ENCODE measurements at places on chromosomes 7 and 10. TPM values are rescaled to one million over a fixed set of nuclear protein-coding genes. Genes with fewer than 3 reads are reported as not detected.

GRCh38 chr10:57303566-57303965 is 942.5 kb upstream of the ZWINT start:
- no peak for DNase-seq

The PNLIPRP3 gene
- not detected for total RNA-seq

DNA sequence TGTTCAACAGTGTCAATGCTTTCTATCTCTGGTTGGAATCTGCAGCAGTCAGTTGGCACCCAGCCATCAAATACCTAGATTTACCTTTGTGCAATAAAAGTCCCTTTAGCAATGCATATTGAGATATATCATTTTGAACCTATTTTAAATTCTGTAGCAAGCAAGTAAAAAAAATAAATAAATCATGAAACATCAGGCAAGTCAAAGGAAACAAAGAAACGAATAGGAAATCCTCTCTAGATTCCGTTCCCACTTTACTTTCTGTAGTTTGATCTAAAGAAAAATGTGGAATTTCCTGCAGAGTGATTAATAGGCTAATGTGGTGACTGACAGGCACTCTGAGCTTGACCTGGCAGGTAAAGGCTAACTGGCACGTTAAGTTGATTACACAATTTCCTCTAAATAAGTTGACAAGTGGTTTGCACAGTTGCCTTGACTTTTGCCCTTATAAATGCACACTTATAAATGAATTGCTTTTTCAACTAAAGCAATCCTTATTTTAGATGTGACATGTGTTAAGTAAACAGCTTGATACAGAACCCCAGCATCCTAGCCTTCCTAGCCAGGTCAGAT is 208.1 kb upstream of the TCF7L2 start:
- no peak for DNase-seq

DNA sequence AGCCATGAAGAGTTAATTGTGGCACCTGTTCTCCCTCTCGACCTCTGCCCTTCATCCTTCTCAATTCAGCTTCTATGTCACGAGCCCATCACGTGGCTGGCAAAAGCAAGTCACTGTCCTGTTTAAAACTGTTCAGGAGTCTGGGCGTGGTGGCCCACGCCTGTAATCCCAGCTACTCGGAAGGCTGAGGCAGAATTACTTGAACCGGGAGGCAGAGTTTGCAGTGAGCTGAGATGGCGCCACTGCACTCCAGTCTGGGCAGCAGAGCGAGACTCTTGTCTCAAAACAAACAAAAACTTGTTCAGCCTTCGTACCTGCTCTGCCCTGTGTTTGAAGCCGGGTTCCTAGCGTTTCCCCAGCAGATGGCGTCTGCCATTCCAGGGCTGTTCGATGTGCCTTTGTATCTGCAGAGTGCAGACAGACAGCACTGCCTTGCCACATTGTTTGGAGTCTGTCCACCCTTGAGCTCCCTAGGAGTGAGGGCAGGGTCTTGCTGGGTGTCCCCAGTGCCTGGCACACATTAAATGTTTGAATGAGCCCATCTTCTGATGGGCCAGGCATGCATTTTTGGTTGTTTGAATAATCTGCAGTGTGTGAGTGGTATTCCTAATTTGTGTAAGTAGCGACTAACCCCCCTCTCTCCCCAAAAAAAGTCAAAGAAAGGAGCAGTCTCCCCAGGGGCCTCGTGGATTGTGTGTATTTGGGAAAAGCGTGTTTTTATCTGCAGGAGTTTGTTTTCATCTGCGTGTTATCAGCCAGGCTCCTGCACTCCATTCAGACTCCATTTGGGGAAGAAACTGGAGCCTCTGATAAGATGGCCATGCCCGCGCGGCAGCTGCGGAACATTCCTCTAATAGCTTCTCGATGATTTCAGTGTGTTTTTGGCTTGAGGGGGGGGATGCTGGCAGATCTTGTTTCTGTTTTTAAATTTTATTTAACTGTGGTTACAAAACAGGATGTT is 61.2 kb downstream of the DNAJB6 start:
- peak; percentile 74 for DNase-seq

DNA sequence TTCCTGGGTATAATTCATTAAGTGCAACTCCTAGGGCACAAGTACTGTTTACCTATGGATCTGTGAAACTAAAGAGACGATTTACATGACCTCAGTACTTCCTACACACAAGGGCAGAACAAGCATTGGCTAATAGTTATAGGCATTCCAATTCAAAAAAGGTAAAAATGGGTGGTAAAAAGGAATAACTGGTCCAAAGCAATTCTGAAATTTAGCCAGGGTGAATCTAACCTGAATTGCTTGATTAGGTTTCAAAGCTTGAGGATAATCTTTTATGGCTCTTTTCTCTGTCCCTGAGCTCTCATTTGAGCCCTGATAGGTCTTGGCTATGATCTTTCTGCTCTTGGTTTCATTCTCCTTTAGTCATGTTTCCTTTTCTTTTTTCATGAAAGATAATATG is 52.3 kb upstream of the CALCR start:
- DNase-seq = no peak

- DNase-seq = no peak
Observed at GRCh38 chr10:4867520-4868356, 41.7 kb downstream of the AKR1E2 start.

DNA sequence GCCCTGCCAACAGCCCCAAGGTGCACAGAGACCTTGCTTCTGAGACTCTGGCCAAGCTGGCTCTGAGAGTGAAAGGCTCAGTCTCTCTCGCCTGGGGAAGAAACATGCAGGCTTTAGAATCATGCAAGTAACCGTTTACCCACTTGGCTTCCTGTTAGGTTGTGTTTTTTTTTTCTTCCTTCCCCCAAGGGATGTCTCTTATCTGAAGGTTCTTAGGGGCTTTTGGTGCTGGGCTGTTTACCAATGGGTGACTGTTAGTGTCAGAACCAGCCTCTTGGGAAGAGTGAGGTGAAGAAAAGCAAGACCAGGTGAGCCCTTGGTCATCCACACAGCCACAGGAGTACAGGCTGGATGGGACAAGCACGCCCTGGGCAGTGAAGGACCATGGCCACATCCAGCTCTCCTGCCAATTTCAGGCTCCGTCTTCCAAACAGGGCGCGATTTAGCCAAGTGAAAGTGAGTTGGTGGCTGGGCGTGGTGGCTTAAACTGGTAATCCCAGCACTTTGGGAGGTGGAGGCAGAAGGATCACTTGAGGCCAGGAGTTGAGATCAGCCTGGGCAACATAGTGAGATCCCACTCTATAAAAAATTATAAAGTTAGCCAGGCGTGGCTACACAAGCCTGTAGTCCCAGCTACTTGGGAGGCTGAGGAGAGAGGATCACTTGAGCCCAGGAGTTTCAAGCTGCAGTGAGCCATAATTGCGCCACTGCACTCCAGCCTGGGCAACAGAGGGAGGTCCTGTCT is 76.3 kb upstream of the CUX1 start:
- no peak for DNase-seq

The PRSS37 gene
- total RNA-seq = not detected

DNA sequence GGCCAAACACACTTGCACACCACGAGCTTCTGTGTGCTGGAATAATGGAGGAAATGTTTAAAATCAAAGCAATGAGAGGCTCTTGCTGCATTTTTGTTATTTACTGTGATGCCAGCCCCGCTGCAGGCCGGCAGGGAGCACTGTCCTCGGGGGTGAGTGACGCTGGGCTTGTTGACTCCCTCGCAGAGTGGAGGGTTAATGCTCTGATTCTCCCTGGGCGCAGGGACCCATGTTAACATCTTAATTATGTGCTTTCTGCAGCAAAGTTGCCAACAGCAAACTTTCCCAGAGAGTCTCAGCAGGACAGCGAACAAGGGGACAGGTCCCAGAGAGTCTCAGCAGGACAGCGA is 22.9 kb downstream of the SCART1 start:
- DNase-seq = no peak

Measured in gastrocnemius medialis (tissue), 4 donors.